ENCODE measurements at places on chromosomes 4 and X.

DNA sequence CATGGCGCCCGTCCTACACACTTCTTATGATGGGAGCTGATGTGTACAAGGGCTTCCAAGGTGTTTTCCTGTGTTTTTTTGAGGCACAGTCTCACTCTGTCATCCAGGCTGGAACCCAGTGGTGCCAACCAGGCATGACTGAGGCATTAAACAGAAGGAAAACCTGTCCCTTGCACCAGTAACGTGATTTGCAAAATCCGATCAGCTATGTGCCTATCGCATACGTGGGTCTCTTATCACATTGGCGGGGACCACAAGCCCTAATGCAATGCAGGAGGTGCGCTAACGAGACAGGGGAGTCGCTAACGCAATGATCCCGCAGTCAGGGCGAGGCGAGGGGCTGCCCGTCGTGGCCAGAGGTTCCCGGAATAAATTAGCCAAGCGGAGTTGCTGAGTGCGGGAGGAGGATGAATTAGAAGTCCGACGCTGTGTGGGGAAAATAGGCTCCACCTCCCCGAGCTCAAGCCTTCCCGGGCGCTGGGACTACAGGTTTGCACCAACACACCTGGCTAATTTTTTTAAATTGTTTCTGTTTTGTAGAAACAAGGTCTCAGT is 162.7 kb downstream of the SHOX start:
- H3K36me3 ChIP-seq: no peaks in the 10 kb centered on the region
- no peak overlapping the region for H3K27ac ChIP-seq
- no peaks in the 10 kb centered on the region for H3K27me3 ChIP-seq
- no peak for DNase-seq
- no peaks in the 10 kb centered on the region for H3K4me1 ChIP-seq

DNA sequence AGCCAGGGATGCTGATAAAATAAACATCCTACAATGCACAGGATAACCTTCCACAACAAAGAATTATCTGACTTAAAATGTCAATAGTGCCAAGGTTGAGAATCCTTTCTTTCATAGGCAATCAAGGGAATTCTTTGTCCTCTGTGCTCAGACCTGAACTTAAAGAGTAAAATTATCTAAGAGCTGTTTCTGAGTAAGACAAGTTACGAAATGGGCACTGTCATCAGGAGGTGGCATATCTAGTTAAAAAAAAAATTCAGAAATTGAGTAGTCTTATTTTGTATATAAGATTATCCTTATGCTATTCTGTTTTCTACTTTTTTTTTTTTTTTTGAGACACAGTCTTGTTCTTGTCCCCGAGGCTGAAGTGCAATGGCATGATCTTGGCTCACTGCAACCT is 3.3 kb upstream of the RAB33B start:
- no peaks in the 10 kb centered on the region for H3K27me3 ChIP-seq
- H3K36me3 ChIP-seq: no peaks in the 10 kb centered on the region
- H3K27ac ChIP-seq: no peak overlapping the region
- H3K4me1 ChIP-seq: peaks cover 22% of the 10 kb centered on the region
- H3K4me3 ChIP-seq: no peak overlapping the region
- DNase-seq: no peak

DNA sequence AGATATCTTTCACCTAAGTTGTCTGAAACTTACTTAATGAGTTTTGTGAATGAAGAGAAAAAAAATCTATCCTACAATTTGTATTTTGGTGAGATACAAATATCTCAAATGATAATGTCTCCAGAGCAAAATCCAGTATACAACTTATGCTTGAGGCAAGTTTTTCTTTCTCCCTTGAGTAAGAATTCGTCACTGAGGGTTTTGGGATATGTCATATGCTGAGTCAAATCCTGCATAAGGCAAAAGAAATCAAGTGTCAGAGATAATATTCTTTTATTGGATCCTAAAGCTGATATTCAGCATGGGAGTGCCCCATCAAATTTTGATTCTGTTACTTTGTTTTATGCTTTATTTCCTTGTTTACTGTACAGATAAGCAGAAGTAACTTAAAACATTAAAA is 1308.6 kb downstream of the ARAP2 start:
- no peaks in the 10 kb centered on the region for H3K4me1 ChIP-seq
- H3K27ac ChIP-seq: no peak overlapping the region
- no peaks in the 10 kb centered on the region for H3K27me3 ChIP-seq
- no peak for DNase-seq
- H3K4me3 ChIP-seq: no peak overlapping the region
- H3K36me3 ChIP-seq: no peaks in the 10 kb centered on the region

GRCh38 chr4:71524756-71525155 is 185.9 kb downstream of the SLC4A4 start:
- no peaks in the 10 kb centered on the region for H3K36me3 ChIP-seq
- no peak for DNase-seq
- no peaks in the 10 kb centered on the region for H3K4me1 ChIP-seq
- no peak overlapping the region for H3K27ac ChIP-seq
- no peak overlapping the region for H3K4me3 ChIP-seq

DNA sequence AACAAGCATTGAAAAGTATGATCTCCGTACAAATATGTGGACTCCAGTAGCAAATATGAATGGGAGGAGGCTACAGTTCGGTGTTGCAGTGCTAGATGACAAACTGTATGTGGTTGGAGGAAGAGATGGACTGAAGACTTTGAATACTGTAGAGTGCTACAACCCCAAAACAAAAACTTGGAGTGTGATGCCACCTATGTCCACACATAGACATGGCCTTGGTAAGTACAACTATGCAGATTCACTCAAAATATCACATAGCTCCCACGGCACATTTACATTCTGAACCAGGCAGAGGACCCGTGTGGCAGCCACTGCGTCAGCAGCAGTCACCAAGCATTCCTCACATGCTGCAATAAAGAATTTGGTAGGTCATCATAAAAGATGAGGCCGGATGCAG is 41.3 kb downstream of the KLHL5 start:
- no peaks in the 10 kb centered on the region for H3K27me3 ChIP-seq
- H3K27ac ChIP-seq: no peak overlapping the region
- no peaks in the 10 kb centered on the region for H3K4me1 ChIP-seq
- H3K36me3 ChIP-seq: peaks cover 2% of the 10 kb centered on the region
- no peak overlapping the region for H3K4me3 ChIP-seq

DNA sequence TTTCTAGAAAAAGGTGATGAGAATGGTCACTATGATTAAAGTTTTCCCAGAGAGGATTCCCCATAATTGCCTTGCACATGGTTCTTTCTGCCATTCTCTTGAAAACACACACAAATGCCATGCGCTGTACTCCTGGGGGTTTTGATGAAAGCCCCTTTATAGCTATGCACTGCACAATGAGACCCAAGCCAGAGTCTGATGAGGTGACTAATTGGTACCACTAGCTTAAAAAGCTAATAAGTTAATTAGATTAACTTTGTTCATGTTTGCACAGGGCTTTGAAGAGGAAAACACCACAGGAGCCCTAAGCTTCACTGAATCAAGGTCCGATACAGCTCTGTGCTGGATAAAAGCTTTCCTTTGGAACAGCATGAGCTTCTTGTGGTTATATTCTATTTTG is 132.2 kb downstream of the NKX6-1 start:
- H3K27me3 ChIP-seq: no peaks in the 10 kb centered on the region
- H3K27ac ChIP-seq: no peak overlapping the region
- DNase-seq: no peak
- H3K4me1 ChIP-seq: no peaks in the 10 kb centered on the region
- no peak overlapping the region for H3K4me3 ChIP-seq

- no peaks in the 10 kb centered on the region for H3K4me1 ChIP-seq
- H3K4me3 ChIP-seq: no peak overlapping the region
- H3K36me3 ChIP-seq: no peaks in the 10 kb centered on the region
- no peak for DNase-seq
- H3K27ac ChIP-seq: no peak overlapping the region
These were observed 57.3 kb upstream of the PRSS12 start for GRCh38 chr4:118410138-118410537.

DNA sequence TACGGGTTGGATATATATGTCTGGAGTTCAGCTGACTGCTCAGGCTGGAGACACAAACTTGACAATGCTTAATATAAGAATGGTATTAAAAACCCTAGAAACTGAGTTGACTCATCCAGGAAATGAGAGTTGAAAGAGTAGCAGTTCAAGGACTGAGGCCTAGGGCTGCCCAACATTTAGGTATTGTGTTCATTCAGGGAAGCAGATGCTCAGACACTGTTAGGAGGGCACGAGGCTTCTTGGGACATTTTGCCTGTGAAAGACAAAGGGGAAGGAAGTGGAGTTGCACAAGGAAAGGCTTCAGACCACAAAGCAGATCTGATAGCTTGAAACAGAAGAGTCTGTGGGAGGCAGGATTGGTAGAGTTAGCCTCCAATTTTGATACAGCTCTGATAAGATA is 52.0 kb upstream of the HS3ST1 start:
- DNase-seq: no peak
- no peaks in the 10 kb centered on the region for H3K36me3 ChIP-seq
- H3K27me3 ChIP-seq: no peaks in the 10 kb centered on the region
- no peaks in the 10 kb centered on the region for H3K4me1 ChIP-seq
